ENCODE measurements at places on chromosomes 5 and 9.

- no peak for DNase-seq
Measured at GRCh38 chr5:180173198-180173544, 35.8 kb downstream of the RASGEF1C start.

DNA sequence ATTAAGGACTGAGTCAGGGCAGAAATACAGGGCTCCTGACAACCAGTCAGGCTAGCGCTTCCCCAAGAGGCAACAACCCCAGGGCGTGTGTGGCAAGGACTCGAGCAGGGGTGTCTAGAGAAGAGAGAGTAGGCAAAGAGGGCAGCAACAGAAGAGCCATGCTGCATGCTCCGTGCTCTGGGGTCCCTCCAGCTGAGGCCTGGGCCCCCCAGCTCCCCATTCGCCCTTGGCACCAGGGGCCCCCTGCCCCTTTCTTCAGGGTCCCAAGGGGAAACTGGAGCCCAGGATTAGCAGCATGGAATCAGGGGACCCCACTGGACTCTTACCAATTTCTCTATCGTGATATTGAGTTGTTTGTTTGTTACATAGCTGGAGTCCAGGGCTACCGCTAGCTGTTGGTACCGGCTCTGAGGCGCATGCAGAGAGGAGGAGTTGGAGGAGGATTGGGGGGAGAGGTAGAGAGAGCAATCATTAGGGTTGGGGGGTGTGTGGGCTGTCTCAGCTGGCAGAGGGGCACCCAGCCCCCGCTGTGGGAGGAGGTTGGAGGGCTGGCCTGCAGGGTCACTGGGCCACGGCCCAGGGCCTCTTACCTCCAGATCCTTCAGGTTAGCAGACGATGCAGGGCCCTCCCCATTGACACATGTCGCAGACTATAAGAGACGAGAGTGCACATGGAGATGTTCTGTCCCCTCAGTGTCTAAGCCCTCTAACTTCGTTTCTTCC, 8.8 kb downstream of the GOLGA2 start:
- no peak for DNase-seq

DNA sequence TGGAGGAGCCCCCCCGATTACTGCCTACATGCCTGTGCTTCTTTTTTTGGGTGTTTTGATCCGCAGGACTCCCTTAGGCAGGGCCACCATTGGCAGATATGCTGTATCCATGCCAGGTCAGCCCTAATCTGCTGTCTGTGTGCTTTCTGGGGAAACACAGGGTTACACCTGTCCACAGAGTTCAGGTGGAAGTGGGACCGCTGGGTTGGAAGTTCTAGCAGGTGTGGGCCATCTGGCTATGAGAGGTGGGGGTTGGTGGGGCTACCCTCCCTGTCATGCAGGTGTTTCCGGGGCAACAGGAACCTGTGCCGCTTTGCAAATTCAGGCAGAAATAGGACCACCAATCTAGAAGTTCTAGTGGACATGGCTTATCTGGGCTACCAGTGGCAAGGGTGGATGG, 17.0 kb downstream of the IFNE start:
- no peak for DNase-seq

DNA sequence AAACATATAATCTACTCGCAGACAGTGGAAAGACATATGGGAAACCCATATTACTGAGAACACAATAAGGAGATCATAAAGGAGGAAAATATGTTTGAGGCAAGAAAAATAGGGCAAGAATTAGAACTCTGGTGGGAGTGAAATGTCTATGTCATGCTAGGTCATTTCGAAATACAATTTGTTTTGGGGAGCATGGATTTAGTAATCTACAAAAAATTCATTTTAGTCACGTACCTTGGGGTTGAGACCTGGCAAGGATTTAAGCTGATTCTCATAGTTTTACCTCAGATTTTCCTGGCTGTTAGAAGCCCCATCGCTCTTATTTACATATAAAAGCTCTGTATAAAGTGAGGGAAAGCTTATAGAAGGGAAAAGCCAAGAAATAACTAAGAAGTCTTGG, 11.5 kb upstream of the CSNK1G3 start:
- DNase-seq = no peak

GRCh38 chr9:74681906-74682305, 184.8 kb downstream of the RORB start:
- DNase-seq = no peak

- DNase-seq = no peak
Measured at GRCh38 chr9:68429631-68430030, 73.2 kb downstream of the PGM5 start.

- DNase-seq = no peak
Measured at GRCh38 chr9:96616817-96617438, 2.7 kb downstream of the CDC14B start.

- no peak for DNase-seq
Measured at GRCh38 chr5:81233080-81233634, at the start of gene CKMT2. Gene CKMT2 (plus strand): TSS chr5:81233322. CDS start chr5:81251133, 17,811 bp downstream.

DNA sequence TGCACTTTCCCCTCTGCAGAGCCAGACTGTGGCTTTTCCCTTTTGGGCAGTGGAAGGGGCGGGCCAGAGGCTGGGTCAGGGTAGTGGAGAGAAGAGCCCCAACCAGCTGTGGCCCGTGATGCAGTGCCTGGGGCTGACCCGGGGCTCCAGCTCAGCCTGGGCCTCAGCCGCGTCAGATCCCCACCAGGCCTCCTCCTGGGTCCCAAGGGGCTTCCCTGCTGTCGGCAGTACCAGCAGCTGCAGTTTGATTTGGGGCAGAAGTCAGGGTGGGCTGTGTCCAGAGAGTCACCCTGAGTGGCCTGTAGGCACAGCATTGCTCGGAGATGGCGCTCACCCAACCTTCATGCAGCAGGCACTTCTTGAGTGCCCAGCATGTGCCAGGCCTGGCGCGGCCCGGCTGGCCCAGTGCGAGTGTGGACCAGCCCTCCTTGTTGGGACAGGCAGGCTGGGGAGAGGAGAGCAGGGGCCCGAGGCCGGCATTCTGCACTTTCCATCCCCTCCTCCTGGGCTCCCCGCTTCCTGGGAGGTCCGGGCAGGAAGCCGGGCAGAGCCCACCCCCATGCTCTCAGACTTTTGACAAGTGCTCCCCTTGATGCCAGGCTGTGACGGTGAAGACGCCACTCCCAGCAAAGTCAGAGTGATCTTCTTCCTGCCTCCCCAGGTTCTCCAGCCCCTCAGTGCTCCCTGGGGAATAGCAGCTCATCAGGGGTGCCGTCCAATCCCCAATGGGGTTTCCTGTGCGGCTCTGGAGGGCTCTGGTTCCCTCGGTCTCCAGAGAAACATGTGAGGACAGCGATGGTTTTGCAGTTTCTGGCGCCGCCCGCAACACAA, 88.3 kb upstream of the COL5A1 start:
- no peak for DNase-seq

GRCh38 chr9:73979894-73980264, 517.3 kb upstream of the RORB start:
- no peak for DNase-seq

- no peak for DNase-seq
Measured at GRCh38 chr5:154191467-154192261, 1.1 kb downstream of the GALNT10 start.

DNA sequence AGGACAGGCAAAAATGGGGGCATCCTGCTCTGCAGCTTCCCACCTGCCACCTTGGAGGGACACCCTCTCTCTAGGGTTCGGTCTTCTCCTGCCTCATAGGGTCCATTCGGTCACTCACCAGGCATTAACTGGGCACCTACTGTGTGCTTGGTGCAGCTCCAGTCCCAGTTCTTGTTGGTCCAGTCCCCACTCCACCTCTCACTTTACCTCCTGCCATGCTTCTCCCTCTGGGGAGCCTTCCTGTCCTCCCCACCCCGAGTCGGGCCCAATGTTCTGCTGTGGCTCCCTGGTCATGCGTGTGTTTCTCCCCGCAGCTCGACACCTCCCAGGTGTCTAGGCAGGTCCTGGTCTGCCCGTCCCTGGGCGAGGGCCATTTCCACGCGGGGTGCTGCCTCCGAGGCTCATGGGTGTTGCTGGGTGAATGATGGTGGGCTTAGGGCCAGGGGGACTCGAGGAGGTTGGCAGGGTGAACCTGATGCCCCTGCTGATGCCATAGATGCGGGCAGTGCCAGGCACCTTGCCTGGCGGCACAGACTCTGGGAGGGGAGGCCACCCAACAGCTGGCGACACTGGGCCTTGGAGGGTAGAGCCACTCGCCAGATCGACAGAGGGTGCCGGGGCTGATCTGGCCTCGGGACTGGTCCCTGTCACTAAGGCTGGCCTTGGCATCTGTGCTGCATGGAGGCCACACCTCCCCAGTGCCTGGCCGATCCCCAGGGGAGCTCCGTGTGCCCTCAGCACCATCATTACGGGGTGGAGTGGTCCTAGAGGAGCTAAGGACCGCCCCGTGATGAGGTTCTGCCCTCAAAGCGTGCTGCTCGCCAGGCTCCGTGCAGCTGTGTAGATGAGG, 66.0 kb upstream of the RNU6ATAC start:
- DNase-seq = no peak

- no peak for DNase-seq
Measured at GRCh38 chr9:6639622-6640021, 5.9 kb downstream of the GLDC start.

- no peak for DNase-seq
Measured at GRCh38 chr5:174798551-174798951, 74.2 kb downstream of the MSX2 start.

GRCh38 chr9:16363073-16363781, 507.2 kb downstream of the BNC2 start:
- DNase-seq = no peak

DNA sequence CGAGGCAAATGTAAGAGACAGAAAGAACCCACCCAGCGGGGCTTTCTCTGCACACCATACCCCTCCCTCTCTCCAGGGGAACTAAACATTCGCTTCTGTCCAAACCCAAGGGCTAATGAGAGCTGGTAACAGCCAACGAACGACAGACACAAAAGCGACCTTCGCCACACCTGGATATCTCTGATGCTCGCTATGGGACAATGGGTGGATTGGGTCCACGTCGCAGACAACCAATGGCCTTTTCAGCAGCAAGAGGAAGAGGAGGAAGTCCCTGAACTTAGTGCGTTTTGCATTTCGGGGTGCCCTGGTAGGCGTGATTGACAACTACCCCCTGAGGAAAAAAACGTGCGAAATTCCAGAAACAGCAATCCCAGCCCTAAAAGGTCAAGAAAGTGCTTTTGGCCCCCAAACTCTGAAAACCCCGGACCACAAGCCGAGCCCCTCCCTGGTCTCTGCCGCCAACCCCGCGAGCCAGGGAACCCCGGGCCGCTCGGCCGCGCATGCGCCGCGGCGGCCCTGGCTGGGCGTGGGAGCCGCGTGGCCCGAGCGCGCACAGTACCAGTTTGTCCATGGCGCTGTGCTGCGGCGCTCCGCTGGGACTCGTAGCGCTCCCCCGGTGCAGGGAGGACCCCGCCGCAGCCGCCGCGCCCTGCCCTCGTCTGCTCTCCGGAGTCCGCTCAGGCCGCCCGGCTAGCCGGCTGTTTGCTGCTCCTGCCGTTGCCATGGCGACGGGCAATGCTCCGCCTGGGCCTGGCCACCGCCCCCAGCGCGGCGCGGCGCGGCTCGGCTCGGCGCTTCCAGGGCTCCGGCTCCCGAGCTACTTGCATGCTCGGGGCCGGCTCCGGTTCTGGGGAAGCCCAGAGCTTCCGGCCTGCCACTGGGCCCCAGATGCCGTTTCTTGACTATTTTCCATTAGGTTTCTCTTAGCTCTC, 66.9 kb upstream of the DNAH5 start:
- no peak for DNase-seq

- no peak for DNase-seq
Measured at GRCh38 chr5:168056499-168057182, 234.8 kb upstream of the WWC1 start.

DNA sequence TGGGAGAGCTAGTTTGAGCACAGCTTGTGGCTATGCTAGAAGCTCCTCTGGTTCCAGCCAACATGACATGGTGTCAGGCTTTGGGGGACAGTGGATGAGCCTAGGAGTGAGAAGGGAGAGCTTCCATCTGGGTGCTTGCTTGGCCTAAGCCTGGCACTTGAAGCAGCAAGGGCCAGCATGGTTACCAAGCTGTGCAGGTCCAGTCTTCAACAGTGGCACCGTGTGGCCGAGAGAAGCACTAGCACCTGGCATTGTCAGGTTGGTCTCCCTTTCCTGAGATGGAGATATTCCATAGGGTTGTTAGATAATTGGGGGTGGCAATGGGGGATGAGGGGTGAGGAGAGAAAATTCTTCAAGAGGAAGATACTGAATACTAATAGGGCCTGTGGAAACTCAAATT, 261.9 kb downstream of the PBX3 start:
- no peak for DNase-seq

DNA sequence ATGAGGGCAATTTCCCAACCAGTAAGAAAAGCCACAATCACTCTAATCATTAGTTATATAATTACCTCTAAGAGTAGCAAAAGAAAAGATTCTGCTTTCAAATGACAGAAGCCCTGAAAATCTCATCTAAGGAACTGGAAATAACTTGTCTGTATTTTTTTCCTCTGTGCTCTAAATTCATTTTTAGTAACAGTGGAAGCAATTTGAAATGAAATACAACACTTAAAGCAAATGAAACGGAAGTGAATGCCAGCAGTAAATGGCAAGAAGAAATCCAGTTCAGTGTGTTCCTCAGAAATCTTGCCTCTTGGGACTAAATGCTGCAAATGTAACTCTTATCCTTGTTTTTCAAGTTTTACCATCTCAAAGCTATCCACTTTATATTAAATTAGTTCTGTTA, 294.9 kb downstream of the TAF11L14 start:
- no peak for DNase-seq

GRCh38 chr5:150020249-150020648, 19.7 kb downstream of the HMGXB3 start:
- DNase-seq = no peak

DNA sequence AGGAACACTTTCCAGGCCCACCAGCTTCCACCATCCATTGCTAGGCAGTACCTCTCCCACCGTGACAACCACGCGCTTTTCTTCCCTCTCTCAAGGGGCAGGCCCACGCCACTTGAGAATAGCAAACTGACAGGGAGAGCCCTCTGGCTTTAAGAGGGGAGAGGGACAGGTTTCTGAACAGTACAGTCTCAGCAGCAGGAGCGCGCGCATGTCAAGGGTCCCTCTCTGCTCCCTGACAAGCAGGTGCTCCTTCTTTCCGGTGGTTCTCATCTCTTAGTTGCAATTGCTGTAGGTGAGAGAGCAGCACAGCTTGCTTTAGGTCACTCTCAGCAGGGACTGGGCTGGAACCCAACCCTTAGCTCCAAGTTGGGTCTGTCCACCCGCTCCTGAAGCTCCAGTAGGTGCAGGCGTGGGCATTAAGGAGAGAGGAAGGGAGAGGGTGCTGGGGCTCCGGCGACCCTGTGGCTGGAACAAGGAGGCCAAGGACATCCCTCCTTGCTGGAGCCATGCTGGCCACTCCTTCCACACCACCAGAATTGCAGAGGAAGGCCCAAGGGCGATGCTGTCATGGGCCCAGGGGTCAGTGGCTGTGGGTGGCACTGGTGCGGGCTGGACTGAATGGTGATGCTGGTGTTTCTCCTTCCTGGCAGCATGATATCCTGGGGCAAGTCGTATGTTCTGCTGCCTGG, 9.0 kb upstream of the PHF2 start:
- DNase-seq = no peak

DNA sequence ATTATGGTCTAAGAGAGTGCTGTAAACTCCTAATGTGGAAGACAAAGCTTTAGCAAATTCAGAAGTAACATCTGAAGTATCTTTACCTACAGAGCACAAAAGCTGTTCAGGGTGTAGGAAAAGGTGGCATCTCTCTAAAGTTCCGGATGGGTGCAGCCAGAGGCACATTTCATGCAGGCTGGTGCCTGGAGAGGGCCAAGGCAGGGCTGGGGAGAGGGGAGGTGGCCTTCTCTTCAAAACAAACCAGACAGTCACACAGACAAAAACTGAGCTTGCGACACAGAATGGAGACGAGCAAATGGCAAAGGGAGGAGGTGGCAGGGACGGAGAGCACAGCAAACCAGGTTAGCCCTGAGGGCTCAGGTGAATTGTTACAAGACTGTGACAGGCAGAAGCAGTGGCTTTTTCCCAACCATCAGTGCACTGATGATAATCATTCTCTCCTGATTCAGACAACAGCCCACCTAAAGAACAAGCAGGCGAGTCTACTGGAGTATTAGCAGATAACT, 121.5 kb upstream of the PCA3 start:
- DNase-seq = no peak

All from stimulated activated CD8-positive, alpha-beta memory T cell treated with anti-CD3 and anti-CD28 coated beads, Interleukin-7, amount 100 ng/mL, for 1 hour (primary cell).